ENCODE measurements at places on chromosomes 3 and 15.
A peak's percentile ranks its signal among the peaks of the same experiment; 100 is the strongest.

DNA sequence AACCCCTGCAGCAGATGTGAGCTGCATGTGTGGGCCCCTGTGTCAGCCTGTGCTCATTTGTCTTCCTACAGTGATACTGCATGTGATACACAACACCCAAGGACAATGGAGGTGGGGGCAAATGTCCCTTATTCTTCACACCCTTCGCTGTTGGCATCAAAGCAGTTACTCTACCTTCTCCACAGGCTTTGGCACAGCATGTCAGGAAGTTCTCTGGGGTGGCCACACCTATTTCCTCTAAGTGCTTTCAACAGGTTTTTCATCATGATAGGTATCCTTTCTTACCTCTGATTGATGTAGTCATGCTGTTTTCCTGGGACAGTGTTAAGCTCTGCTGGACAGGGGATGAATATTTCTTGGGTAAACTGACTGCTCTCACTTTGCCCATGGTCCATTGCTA, 29.5 kb downstream of the ZNF662 start:
- no peak for DNase-seq

DNA sequence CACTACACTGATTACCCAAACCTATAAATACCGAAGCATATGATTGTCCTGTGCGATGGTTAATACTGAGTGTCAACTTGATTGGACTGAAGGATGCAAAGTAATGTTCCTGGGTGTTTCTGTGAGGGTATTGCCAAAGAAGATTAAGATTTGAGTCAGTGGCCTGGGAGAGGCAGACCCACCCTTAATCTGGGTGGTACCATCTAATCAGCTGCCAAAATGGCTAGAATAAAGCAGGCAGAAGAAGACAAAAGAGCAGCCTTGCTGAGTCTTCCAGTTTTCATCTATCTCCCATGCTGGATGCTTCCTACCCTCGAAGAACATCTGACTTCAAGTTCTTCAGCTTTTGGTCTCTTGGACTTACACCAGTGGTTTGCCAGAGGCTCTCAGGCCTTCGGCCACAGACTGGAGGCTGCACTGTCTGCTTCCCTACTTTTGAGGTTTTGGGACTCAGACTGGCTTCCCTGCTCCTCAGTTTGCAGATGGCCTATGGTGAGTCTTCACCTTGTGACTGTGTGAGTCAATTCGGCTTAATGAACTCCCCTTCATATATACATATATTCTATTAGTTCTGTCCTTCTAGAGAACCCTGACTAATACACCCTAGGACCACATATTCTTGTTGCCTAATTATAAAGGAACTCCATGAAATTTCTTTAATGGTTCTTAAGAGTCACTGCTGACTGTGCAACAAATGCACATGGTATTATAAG, 31.7 kb downstream of the CSNK1G1 start:
- DNase-seq = no peak

GRCh38 chr15:73305331-73306211, 63.2 kb downstream of the HCN4 start:
- DNase-seq = peak; percentile 33

GRCh38 chr3:175020101-175020500, 161.0 kb downstream of the NAALADL2 start:
- DNase-seq = no peak

GRCh38 chr3:5254281-5255048, 67.0 kb downstream of the EDEM1 start:
- no peak for DNase-seq

DNA sequence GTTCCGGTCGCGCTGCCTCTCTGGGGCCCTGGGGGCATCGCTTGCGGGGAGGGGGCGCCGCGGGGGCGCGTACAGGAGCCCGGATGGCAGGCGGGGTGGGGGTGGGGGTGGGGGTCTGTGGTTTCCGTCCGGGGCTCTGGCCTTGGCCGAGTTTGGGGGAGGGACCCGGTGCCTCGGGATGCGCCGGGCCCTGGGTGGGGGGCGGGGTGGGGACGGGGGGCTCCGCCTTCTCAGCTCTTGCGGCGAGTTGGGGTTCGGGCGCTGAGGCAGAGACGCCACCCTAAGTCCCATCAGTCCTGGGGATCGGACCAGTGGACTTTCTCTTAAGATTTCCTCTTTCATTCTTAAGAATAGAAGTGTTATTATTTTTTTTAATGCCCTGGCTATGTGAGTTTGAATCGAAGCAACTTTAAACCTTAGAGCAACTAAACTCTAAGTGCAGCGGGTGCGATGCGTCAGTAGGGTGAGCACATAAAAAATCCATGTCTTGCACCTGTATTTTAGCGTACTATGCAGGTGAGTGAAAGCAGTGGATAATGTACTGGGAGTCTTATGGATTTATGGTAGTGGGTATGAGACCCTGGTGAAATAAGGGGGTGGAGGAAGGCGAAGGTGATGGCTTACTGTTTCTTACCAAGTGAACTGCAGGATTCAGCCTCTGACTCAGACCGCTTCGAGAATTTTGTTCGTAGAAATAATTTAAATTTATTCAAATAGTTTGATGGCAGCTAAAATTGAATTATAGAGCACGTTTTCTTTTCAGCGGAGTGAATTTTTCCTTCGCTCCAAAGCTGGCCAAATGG, 762 bp downstream of the CTNNB1 start:
- no peak for DNase-seq

- DNase-seq = no peak
Observed at GRCh38 chr3:23741036-23741706, 64.6 kb upstream of the UBE2E1 start.

- no peak for DNase-seq
Observed at GRCh38 chr3:146136647-146137046, 24.3 kb downstream of the PLOD2 start.

- no peak for DNase-seq
Observed at GRCh38 chr15:70323111-70323851, 225.6 kb upstream of the TLE3 start.

DNA sequence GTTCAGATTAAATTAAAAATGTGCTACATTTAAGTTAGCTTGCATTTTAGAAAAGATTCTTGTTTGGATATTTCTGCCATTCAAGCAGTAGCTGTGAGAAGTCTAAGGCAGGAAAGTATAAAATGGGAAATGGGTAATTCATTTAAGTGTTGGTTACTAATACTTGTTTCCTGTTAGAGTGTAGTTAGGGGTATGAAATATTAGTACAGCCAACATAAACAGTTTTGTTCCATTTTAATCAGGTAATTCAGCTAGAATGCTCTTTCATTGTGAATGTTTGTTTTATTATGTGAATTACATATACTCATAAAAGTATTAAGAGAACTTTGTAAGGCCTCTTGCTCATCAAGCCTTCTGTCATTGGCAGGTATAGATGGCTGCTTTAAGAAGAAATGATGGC, 19.9 kb downstream of the TATDN2 start:
- no peak for DNase-seq

DNA sequence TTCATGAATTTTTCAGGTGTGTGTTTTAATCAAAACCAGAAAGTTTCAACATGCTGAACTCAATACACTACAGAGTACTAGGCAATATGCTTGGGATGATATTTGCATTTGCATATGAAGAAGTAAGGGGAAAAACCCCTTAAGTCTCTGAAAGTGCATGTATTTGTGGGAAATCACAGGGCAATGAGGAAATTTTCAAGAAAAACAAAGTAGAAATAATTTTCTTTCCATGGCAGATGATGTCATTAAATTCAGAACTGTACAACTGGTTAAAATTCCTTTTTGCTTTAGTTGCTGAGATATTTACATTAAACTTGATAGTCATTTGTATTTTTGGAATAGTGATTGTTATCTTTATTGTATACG, 294.0 kb upstream of the TBC1D5 start:
- DNase-seq = no peak

GRCh38 chr15:37143351-37143750, 43.0 kb upstream of the MEIS2 start:
- DNase-seq = no peak

- no peak for DNase-seq
Observed at GRCh38 chr3:120802916-120803315, 60.4 kb downstream of the GTF2E1 start.

GRCh38 chr3:32780735-32781210, 37.0 kb upstream of the TRIM71 start:
- DNase-seq = no peak

- no peak for DNase-seq
Observed at GRCh38 chr3:127608362-127608718, 10.1 kb downstream of the MCM2 start.

GRCh38 chr3:78804251-78805037, 963.4 kb downstream of the ROBO1 start:
- peak; percentile 54 for DNase-seq

- no peak for DNase-seq
Observed at GRCh38 chr15:82963471-82964341, 11.2 kb upstream of the HOMER2 start.

DNA sequence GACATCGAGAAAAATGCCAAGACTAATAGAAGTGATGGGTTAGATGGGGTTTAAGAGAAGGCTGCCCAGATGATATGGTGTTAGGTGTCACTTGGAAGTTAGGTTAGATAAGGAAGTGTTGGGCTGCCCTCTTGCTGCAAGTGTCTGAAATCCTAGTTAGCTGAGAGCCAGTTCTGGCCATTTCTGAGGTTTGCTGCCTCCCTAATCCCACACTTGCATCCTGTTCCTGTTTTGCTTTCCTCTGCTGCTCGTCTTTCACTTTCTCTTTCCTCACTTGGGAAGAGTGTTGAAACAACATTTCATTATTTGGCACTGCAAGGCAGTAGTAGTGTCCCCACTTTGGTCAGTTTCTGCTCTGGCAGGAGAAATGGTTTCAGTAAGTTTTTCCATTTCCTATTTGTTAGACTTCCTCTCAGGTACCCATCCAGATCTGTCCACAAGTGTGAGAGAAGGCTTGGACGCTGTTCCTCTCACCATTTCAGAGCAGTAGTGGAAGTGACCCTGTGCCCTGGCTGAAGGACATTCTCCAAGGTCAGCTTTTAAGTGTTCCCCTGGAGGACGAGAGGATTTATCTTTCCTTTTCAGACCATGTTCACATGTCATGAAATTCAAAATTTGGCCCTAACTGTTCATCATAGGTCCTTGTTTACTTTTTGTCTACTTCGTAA, 93.3 kb downstream of the ADAMTSL3 start:
- DNase-seq = peak; percentile 35

DNA sequence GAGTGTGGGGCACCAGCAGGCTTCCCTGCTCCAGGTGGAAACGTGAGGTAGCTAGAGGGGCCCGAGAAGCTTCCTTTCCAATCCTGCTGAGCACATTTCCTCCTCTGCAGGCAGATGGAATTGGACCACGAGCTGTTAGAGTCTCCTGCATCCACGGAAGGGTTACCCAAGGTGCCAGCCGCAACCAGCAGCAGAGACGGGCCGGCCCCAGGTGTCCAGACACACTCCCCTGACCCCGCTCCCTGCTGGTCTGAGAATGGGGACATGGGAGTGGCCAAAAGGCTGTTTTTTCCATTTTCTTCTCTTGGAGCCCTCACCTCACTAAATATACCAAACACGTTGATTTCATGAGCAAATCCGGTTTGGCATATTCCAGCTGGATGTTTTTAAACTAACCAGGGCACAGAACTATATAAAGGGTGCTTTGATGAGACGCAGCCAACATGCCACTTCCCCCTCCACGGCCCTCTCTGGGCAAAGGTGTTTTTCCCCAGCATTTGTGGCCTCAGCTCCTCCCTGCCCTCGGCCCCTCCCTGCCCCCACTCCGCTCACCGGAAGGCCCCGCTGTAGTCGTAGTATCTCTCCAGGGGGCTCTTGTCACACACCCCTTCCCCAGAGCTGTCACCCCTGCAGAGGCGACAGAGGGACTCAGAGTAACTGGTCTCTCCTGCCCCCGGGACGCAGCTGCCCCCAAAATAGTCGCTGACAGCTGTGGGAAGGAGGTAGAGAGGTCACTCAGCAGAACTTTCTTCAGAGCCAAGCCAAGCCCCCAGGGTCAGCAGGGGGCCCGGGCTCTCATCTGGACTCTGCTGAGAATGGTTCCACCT, 7.0 kb downstream of the MELTF start:
- no peak for DNase-seq

- no peak for DNase-seq
Observed at GRCh38 chr3:79597709-79598108, 170.1 kb downstream of the ROBO1 start.

- DNase-seq = no peak
Observed at GRCh38 chr3:145032791-145033190, 1061.2 kb downstream of the DIPK2A start.

- DNase-seq = no peak
Observed at GRCh38 chr3:29683018-29683993, 402.4 kb downstream of the RBMS3 start.

- DNase-seq = no peak
Observed at GRCh38 chr3:117921411-117921810, 1113.2 kb downstream of the IGSF11 start.

GRCh38 chr3:114242947-114243346, 5.6 kb upstream of the ZNF80 start:
- DNase-seq = no peak

DNA sequence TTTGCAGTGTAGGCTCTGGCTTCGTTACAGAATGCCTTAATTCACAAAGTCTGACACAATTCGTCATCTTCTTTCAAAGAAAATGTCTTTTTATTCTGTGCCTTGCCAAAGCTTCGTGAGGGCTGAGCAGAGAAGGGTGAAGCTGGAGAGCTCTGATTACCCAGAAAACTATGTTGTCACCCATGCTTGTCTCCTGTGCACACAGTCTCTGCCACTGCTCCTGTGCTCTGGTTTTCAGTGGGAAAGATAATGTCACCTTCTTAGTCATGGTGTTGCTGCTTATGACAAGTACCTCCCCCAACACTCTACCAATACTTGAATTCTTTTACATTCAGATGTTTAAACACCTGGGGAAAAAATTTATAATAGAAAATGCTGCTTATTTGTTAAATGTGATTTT, 509.2 kb upstream of the GRM7 start:
- no peak for DNase-seq

Data from skeletal muscle cell (primary cell).